ENCODE measurements at places on chromosomes 6 and 20.

GRCh38 chr6:85402922-85403321 lies 47.0 kb upstream of the NT5E start:
- no peak for DNase-seq

DNA sequence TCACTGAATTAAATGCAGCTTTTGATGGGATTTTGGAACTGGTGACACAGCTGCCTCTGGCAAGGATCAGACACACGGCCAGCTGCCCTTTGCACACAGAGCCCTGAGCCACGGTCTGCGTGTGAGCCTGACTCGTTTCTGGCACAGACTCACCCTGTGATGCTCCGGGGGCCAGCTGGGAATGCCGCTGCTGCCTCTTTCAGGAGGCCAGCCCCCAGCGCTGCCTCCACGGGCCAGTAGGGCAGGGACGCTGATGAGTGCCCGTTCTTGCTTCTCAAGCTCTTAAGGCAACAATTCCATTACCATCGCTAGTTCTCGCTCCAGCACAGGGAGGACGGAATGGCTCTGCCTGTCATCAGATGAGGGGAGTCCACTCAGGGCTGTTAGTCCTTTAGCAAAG lies 61.6 kb downstream of the IRF4 start:
- DNase-seq: peak; percentile 82

GRCh38 chr6:110682460-110682853 lies 132.8 kb downstream of the CDK19 start:
- no peak for DNase-seq

DNA sequence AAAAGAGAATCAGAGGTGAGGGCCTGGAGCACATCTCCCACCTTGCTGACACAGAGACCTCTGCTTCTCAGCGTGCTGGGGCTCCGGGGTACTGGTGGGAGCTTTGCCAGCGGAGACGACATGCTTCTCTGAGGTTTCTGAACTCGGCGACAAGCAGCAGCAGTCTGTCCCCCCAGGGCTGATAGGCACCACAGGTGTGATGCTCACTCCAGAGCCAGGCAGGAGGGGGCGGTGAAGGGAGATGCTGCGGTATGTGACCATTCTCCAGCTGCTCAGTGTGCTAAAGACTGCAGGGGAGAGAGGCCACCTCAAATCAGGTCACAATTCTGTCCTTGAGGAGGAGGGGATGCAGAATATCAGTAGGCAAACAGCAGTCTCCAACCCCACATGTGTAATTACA lies 219.9 kb downstream of the ALDH8A1 start:
- DNase-seq: no peak

DNA sequence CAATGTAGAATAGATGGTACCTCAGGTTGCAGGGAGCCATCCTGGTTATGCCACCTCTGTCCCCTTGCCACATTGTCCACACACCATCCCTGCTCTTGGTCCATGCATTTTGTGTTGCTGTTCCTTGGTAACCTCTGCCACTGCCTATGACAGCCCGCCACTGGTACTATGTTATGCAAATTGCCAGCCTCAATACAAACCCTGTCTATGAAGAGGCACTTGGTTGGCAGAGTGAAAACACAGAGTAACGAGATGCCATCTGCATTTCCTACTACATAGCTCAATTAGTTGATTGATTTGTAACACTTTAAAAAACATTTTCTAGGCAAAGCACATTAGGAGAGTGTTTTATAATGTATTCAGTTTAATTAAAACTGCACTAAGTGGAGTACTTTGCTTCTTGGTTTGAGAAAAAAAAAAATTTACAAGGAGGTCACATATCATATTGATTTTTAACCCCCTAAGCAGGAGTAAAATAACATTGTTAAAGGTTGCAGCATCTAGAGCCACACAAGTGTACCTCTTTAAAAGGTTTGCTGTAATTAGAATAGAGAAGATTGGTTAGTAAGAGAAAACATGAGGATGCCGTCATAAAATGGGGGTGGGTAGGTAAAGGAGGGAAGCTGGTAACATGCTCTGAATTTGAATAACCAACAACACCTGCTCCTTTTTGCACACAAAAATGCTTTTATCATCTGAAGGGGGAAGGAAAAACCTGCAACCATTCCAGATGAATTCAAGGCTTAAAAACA lies 817.1 kb downstream of the KIF16B start:
- no peak for DNase-seq

GRCh38 chr6:14664621-14665315 lies 547.2 kb downstream of the CD83 start:
- DNase-seq: no peak

DNA sequence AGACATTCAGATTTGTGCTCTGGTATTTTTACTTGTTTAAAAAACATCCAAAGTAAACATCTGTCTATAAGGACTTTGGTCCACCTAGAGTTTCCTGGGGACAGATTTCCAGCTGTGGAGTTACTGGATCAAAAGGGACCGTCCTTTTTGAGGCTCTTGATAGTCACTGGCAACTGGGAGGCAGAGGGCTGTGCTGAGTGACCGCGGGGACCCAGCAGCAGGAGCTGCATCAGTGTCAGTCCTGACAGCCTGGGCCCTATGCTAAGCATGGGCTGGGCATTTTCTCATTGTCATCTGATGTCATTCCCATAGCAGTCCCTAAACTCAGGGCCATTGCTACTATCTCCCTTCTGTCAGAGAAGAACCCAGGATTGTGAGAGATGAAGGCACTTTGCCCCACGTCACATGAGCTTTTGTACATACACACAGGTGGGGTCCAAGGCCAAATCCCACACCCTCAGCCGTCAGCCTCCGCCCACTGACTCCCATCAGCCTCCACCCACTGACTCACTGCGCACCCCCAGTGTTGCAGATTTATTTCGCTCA lies 293.8 kb downstream of the TAF4 start:
- no peak for DNase-seq

- DNase-seq: no peak
Measured at GRCh38 chr20:33688938-33689424, 2.8 kb upstream of the E2F1 start.

DNA sequence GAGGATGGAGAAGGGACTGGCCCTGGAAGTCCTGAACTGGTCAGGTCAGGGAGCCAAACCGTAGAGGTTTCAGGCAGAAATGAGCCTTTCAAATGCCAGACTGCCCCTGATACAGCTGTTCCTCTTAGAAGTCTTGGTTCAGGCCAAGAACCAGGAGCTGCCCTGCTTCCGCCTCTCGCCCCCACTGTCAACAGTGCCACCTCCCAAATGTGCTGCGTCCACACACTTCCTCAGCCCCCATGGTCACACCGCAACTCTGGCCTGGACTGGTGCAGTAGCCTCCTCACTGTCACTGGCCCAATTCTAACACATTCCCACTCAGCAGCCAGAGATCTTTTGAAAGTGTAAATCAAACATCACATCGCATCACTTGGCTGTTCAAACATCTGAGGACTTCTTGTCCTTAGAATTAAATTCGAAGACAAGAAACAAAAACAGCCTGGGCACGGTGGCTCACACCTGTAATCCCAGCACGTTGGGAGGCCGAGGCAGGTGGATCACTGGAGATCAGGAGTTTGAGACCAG lies 69.7 kb downstream of the STK35 start:
- DNase-seq: no peak

- DNase-seq: no peak
Measured at GRCh38 chr6:149333266-149333620, 15.7 kb downstream of the TAB2 start.

- no peak for DNase-seq
Measured at GRCh38 chr6:54252916-54253315, 55.3 kb upstream of the TINAG start.

GRCh38 chr6:77030929-77031674 lies 432.2 kb downstream of the HTR1B start:
- DNase-seq: no peak

DNA sequence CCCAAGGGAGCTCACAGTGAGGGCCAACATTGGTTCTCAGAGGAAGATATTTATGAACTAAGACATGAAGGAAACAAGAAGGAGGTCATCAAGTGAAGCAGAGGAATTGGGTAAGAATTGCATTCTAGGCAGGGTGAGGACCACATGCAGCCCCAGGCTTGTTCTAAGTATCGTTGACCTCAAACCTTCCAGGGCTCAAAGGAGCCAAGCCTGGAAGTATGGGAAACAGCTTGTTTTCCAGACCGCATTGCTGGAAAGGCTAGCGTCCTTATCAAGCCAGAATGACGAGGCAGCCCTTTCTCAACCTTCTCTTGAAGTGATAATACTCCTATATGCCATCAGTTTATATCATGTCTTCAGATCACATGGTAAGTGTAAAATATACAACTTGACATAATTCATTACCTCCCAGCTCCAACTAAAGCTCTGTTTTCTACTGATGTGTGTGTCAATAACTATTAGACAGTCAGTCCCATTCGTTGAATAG lies 79.6 kb downstream of the PHACTR2 start:
- DNase-seq: no peak

DNA sequence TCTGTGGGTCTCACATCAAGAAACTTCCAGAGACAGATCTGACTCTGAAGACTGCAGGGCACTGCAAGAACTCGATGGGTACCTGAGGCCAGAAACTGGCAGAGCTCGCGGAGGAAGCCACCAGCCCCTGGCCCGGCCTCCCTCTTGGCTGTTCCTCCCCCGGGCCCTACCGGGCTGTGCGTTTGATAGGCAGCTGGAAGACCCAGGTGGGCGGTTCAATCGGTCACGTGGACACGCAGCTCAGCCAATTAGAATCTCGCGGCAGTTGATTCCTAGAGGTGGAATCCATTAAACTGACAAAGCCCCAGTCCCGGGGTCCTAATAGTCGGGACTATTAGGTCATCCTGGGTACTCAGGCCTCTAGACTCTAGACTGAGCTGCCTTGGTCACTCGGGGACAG lies 154.2 kb upstream of the PROKR2 start:
- no peak for DNase-seq

- no peak for DNase-seq
Measured at GRCh38 chr20:11350126-11351005, 567.3 kb upstream of the BTBD3 start.

DNA sequence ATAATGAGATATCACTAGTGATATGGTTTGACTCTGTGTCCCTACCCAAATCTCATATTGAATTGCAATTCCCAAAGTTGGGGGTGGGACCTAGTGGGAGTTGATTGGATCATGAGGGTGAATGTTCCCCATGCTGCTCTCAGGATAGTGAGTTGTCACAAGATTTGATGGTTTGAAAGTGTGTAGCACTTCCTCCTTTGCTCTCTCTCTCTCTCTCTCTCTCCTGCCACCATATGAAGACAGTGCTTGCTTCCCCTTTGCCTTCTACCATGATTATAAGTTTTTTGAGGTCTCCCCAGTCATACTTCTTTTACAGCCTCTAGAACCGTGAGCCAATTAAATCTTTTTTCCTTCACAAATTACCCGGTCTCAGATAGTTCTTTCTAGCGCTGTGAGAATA lies 1002.0 kb upstream of the ADGRB3 start:
- DNase-seq: no peak

DNA sequence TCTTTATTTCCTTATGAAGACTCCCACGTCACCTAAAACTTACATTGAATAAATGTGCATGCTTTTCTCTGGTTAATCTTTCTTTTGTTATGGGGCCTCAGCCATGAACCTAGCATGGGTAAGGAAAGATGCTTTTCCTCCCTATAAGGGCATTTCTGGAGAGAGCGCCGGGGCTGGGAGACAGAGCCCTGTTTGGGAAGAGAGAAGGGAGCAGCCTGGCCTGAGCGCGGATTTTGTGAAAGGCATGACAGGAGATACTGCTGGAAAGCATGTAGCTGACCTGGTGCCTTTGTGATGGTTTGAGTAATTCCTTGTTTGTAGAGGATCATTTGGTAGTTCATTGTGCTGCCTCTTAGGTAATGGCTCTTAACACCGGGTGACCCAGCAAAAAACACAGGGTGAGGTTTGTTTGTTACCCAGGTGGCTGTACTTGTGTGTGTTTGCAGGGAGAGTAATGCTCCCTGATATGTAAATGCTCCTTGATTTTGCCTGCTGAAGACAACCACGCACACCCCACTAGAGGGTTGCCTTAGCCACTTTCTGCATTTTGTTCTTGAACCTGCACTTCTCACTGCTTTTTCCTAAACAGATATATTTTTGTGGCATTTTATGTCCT lies 59.2 kb downstream of the ANKRD6 start:
- no peak for DNase-seq

- DNase-seq: no peak
Measured at GRCh38 chr20:10359621-10360040, 74.4 kb downstream of the MKKS start.

DNA sequence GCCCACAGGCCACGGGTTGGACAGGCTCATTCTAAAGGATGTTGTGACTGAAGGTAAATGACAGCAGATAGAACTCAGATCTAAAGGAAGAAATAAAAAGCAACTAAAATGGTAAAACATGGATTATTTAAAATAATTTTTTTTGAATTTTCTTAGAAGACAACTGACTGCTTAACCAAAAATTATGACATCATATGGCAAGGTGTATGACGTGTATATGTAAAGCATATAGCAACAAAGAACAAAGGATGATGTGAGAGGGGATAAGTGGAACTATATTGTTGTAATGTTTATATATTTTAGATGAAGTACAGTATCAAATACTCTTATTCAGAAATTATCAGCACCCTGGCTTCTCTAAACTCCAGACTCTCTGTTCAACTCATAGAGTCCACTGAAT lies 38.6 kb downstream of the NPEPL1 start:
- DNase-seq: no peak

DNA sequence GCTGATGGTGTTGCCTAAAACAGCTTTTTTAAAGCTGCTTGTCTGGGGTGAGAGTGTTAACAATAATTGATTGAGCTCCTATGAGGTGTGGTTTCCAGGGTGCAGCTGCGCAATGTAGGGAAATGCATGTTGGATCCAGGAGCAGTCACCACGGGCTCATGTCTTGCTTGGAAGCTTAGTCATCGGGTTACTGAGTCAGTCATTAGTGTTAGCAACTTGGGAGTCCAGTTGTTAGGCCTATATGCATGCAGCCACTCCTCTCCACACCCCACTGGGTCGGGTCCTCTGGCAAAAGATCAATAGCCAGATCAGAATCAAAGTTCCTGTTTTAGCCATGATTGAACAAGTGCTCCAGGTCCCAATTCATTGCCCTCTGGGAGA lies 271.7 kb upstream of the CHD6 start:
- no peak for DNase-seq

DNA sequence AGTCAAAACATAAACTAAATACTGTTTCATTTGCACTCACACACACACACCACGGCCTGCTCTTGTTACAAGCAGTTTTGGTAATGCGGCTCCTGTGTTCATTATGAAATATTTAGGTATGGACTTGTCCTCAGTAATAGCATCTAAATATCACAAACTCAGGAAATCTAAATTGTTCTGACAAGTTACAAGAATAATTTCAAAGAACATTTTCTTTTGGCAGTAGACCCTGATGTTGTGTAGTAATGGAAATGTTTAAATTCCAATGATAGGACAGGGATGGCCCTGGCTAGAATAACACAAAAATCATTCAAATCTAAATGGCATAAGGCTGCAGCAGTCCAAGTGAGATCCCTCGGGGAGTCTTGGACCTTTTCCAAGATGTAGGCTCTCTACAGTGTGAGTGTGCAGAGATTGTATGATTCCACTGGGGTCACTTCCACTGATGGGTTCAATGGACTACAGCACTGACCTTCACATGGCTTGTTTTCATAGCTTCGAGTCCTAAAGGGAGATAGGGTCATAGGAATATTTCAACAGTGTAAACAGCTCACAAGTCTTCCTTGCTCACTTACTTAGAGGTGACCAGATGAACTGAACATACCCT lies 210.6 kb upstream of the PLCB4 start:
- DNase-seq: no peak

GRCh38 chr6:168988280-168988679 lies 265.4 kb downstream of the THBS2 start:
- DNase-seq: no peak

GRCh38 chr20:24892522-24892921 lies 56.5 kb upstream of the CST7 start:
- no peak for DNase-seq

Data from amygdala (tissue), 56 donors.